ENCODE measurements at places on chromosomes 7 and 10. TPM values are rescaled to one million over a fixed set of nuclear protein-coding genes. Genes with fewer than 3 reads are reported as not detected.

- peak; percentile 59 for DNase-seq
These were observed 42.8 kb downstream of the ARHGAP21 start for GRCh38 chr10:24680647-24681524.

DNA sequence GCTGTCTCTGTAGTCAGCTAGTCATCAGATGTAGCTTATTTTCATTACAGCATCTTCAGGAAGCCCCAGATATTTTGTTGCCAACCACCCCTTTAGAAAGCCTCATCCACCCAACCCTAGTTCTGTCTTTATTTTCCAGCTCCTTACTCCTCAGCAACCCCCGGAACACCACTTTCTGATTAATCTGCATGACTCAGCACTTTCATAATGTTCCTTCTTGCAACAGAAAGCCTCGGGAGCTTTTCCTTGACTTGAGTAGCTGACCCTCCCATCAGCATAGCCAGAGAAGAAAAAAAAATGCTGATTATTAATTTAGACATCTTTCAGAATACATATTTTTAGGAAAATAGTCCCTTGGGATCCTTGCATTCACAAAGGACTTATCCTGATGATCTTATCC lies 244.0 kb upstream of the CXCL12 start:
- DNase-seq = peak; percentile 94

DNA sequence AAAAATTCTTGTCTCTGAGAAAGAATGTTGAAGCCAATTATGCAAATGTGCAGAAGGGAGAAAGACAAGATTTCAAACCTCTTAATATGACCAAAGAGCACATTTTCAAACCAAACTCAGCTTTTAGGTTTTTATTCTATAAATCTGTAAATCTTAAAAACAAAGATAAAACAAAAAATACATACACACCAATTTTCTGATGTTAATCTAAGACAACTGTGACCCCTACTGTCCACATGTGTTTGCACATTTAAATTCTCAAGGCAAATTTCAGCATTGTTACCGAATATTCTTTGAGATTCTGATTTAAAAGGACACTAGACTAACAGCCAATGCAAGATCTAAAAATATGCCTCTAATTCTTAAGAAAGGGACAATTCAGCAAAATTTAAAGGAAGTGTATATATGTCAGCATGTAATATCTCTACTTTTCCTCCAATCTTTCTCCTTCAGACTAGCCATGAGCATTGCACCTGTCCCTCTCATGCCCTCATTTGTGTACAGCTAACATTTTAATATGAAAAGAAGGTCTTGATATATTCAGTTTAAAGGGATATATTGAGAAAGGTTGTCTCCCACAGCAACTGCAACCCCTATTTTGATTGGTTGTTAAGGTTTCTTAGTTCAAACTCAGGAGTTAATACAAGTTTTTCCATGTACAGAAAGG lies 417.9 kb downstream of the IPMK start:
- DNase-seq = no peak

DNA sequence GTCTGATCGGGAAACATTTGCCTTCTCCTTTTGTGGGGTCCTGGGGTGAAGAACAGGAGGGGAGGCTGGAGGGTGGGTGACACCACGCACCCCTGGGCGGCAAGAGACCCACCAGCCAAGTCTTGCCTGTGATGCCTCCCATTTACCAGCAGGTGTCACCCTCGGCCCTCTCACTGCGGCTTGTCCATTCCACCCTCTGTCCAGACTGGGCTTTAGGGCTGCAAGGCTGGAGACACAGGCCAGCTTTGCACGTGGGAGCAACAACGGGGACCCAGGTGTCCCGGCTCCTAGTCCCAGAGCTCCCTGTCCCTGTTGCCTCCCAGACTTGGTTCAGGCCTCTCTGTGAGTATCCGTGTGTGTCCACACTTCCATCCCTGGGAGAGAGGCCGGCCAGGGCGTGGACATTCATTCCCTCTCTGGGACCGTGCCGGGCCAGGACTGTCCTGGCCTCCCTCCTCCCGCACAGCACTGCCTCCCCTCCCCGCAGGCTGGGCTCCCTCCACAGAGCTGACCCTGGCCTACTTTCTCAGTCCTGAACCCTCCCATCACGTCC lies 36.2 kb upstream of the GTF2IRD1 start:
- peak; percentile 78 for DNase-seq

GRCh38 chr7:45984386-45985295 lies 63.6 kb upstream of the IGFBP3 start:
- DNase-seq = no peak

- peak; percentile 66 for DNase-seq
These were observed 4.2 kb downstream of the SMARCD3 start for GRCh38 chr7:151244196-151244840.

DNA sequence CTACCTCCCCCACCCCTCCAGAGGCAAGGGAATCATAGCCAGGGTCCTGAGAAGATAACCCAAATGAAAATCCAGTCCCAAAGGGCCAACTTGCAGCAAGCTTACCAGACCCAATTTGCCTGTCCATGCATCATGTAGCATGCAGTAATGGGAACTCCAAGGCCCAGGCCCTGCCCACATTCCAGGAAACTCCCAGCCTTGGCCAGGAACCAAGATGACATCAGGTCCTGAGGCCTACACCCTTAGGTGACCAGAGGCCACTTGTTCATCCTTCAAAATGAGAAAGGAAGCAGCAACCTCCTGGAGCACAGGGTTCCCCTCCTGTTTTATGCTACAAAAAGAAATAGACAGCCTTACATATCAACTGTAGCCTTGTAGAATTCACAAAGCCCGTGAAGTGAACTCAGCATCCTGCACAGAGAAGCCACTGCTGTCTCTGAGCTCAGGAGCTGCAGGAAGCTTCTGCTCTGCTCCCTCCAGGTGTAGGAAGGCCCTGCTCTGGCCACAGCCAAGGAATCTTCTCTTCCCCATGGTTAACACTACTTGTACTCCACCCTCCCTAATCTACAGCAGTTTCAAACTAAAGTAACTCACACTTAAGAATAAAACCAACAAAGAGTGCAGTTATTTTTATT lies 30.3 kb upstream of the GRB10 start:
- peak; percentile 79 for DNase-seq

DNA sequence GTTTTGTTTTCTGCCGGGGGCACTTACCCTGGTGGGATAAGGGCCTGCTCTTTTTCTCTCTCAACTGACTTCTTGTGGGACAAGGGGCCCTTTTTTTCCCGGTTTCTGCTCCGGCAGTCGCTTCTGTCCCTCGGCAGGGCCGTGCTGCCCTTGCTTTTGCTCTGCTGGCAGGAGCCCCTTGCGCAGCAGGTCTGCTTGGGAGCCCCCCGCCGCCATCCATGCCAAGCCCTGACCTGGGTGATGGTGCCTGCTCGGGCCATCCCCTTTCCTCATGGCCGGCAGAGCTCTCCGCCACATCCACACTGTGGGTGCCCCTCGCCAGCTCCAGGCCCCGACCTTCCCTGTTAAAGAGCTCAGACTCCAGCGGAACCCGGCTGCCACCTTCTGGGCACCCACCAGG lies 47.0 kb upstream of the ZNF32 start:
- no peak for DNase-seq

DNA sequence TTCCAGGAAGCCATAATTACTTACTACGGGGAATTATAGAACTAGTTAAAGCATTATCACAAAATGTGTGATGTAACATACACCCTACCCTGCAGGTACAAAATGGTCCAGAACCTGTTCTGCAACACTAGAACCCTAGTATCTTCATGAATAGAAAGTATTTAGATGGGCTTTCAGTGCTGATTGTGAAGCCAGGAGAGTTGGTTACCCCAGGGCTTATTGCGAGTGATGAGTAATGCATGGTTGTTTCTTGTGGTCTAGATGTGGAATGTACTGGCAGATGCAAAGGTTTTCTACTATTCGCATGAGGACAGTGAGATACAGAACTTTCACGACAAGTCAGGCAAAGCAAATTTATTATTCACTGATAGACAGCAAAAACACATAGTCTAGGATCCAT lies 33.6 kb upstream of the AGR3 start:
- DNase-seq = no peak

- DNase-seq = peak; percentile 18
These were observed 5.9 kb downstream of the CPA2 start for GRCh38 chr7:130272381-130273080.

Gene RPEL1
- total RNA-seq = not detected

Gene NUTM2D
- total RNA-seq = 10.5 TPM

Gene CNPY1
- not detected for total RNA-seq

Gene MORN4
- total RNA-seq = 16.8 TPM

Gene NRF1
- total RNA-seq = 9.5 TPM

All from cardiac muscle cell (in vitro differentiated cells and primary cell).